Upper lobe of right lung (tissue), 1 donor: ENCODE measurements at places on chromosomes 11 and 22.
A peak's percentile ranks its signal among the peaks of the same experiment; 100 is the strongest.

DNA sequence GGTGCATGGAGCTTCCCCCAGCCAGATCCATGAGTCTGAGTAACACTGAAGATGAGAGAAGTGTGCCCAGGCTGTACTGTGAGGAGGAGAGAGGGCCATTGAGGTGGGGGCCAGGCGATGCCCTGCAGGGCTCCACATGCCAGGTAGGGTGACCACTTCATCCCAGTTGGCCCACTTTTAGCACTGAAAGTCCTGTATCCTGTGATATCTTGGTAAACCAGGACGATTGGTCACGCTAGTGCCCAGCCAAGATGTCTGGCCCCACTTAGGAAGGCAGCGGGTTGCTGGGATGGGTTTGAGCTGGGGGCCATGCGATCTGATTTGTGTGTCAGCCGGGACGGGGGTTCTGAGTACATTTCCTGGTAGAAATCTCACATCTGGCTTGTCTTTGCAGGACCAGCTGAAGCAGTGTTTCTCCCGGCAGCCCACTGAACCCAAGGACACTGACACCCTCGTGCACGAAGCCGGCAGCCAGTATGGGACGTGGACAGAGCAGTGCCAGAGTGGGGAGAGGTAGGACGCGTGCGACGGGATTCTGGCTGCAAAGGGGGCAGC, 29.2 kb upstream of the CRYBB3 start:
- H3K27ac ChIP-seq, result no peak overlapping the region
- H3K36me3 ChIP-seq, result peaks cover 17% of the 10 kb centered on the region
- H3K4me3 ChIP-seq, result no peak overlapping the region
- peak; percentile 48 for DNase-seq
- no peaks in the 10 kb centered on the region for H3K4me1 ChIP-seq
- no peaks in the 10 kb centered on the region for H3K27me3 ChIP-seq

GRCh38 chr11:119755356-119756071, 26.5 kb upstream of the NECTIN1 start:
- H3K36me3 ChIP-seq, result no peaks in the 10 kb centered on the region
- H3K4me1 ChIP-seq, result no peaks in the 10 kb centered on the region
- no peak overlapping the region for H3K4me3 ChIP-seq
- DNase-seq, result peak; percentile 30
- peaks cover 9% of the 10 kb centered on the region for H3K27me3 ChIP-seq
- H3K27ac ChIP-seq, result no peak overlapping the region

DNA sequence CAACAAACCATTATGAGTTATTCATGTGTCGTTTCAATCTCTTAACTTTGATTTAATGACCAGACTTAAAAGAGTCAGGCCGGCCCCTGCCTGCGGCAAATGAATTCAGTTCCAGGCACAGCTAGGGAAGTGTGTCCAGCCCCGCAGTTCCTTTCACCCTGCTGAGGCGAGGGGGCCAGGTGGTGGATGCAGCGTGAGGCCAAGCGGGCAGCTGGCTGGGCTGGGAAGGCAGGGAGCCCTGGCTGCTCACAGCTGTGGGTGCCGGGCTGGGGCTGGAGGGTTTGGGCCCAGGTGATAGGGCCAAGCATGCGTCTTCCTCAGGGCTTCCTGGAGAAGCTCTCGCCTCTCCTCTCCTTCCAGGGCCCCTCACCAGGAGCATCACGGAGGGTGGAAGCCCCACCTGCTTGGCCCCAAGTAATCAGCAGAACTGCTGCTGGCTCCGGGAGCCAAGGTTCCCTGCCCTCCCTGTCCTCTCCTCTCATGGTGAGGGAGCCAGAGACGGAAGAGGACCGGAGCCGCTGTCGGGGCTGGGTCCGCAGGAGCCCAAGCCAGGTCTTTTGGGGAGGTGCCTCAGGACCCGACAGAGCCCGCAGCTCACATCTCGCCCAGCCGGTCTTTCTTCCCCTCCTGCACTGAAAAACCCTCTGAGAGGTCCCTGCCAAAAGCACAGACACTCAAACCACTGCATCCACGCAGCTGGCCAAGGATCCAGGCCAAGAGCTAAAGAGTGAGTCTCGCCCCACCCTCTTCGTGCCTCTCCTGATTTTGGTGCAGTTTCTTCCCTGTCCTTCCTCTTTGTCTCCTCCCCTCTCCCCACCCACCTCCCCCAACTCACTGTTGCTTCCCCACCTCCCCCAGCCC, 97.0 kb downstream of the ST3GAL4 start:
- H3K4me3 ChIP-seq, result no peak overlapping the region
- no peaks in the 10 kb centered on the region for H3K4me1 ChIP-seq
- H3K36me3 ChIP-seq, result no peaks in the 10 kb centered on the region

- no peaks in the 10 kb centered on the region for H3K36me3 ChIP-seq
- H3K4me3 ChIP-seq, result no peak overlapping the region
- DNase-seq, result no peak
- H3K27ac ChIP-seq, result no peak overlapping the region
- H3K27me3 ChIP-seq, result no peaks in the 10 kb centered on the region
- H3K4me1 ChIP-seq, result peaks cover 3% of the 10 kb centered on the region
These were observed 5.6 kb downstream of the CSTPP1 start for GRCh38 chr11:46942172-46942571.

DNA sequence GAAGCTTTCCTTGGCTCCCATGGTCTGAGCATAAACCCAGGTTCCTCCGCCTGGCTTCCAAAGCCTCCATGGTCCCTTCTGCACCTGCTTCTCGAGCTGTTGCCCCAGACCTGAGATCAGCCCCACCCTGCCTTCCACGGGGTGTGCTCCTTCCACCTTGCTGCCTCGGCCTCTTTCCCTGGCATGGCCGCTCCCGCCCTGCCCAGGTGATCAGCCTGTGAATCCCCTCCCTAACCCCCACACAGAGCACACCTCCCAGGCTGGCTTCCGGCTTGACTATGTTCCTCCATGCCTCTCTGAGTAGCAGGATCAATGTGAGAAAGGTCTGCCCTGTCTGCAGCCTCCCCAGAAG, 2.7 kb upstream of the PPP6R3 start:
- peak; percentile 52 for DNase-seq
- H3K4me3 ChIP-seq, result no peak overlapping the region
- no peaks in the 10 kb centered on the region for H3K27me3 ChIP-seq
- peaks cover 22% of the 10 kb centered on the region for H3K4me1 ChIP-seq

GRCh38 chr11:132168344-132168981, 798.0 kb downstream of the NTM start:
- no peak overlapping the region for H3K27ac ChIP-seq
- H3K4me1 ChIP-seq, result no peaks in the 10 kb centered on the region
- H3K4me3 ChIP-seq, result no peak overlapping the region
- H3K27me3 ChIP-seq, result no peaks in the 10 kb centered on the region
- DNase-seq, result no peak
- H3K36me3 ChIP-seq, result no peaks in the 10 kb centered on the region

DNA sequence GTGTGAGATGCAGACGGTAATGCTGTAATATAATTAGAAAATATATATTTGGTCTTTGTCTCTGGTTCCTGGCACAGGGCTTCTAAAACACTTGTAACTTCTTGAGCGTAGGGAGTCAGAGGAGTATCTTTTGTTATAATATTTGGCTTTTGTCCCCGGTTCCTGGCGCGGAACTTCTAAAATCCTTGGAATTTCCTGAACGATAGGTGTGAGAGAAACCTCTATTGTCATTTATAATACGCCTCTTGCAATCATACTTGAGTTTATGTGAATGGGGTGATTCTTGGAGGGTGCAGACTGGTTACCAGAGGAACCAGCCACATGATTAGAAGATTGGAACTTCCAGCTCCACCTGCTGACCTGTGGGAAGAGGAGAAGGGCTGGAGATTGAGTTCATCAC, 54.1 kb upstream of the ZBED5 start:
- DNase-seq, result no peak
- no peaks in the 10 kb centered on the region for H3K36me3 ChIP-seq
- no peaks in the 10 kb centered on the region for H3K27me3 ChIP-seq
- no peak overlapping the region for H3K27ac ChIP-seq

- H3K36me3 ChIP-seq, result no peaks in the 10 kb centered on the region
- no peak overlapping the region for H3K4me3 ChIP-seq
- no peaks in the 10 kb centered on the region for H3K4me1 ChIP-seq
- no peaks in the 10 kb centered on the region for H3K27me3 ChIP-seq
- H3K27ac ChIP-seq, result no peak overlapping the region
These were observed 226.3 kb downstream of the SBF2 start for GRCh38 chr11:10067629-10068300.

GRCh38 chr11:110293389-110293788, 3.0 kb downstream of the RDX start:
- peaks cover 33% of the 10 kb centered on the region for H3K4me1 ChIP-seq
- no peak overlapping the region for H3K27ac ChIP-seq
- no peaks in the 10 kb centered on the region for H3K27me3 ChIP-seq
- H3K4me3 ChIP-seq, result peak overlapping the region; percentile 93

DNA sequence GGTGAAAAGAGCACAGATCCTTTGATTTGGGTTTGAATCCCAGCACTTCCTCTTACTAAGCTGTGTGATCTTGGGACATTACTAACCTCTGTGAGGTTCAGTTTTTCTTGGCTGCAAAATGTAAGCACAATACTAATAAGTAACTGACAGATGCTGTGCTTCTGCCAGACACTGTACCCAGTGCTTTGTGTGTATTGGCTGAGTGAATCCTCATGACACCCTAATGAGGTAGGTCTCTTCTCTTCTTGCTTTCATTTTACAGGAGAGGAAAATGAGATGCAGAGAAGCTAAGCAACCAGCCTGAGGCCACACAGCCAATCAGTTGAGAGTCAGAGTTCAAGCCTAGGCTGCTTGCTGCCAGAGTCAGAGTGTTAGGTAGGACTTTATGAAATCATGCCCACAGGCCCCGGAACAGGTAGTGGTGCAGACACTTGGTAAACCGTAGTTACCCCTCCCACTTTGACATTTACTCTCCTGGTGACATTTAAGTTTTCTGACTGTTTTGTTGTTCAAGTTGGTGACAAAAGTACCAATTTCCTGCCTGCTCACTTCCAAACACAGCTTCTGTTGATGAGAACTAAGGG, 21.2 kb downstream of the PTPRJ start:
- H3K27ac ChIP-seq, result no peak overlapping the region
- H3K4me1 ChIP-seq, result peaks cover 33% of the 10 kb centered on the region
- H3K36me3 ChIP-seq, result no peaks in the 10 kb centered on the region
- no peak overlapping the region for H3K4me3 ChIP-seq
- DNase-seq, result no peak
- H3K27me3 ChIP-seq, result no peaks in the 10 kb centered on the region

DNA sequence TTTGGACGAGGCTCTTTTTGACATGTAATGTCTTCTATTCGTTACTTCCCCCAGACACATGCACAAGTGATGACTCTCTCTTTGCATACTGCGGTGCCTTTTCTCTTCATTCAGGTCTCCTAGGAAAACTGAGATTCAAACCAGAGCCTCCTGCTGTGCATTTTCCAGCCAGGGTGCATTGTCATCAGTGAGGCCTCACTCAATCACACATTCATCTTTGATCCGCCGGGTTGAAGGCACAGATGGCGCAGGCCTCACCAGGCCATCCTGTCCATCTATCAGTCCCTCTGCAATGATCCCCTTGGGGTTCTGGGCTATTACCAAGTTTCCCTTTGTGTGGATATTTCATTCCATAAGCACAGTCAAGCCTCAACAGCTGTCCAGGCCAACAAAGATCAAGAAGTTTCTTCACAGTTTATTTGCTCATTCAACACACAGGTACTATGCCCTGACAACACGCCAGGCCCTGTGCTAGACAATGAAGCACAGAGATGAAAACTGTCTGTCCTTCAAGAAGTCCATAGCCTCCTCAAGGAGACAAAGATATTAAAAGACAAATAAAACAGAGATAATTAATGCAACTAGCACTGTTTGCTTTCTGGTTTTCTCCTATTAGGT, 107.8 kb downstream of the LARGE1 start:
- H3K4me3 ChIP-seq, result no peak overlapping the region
- no peak for DNase-seq
- peaks cover 13% of the 10 kb centered on the region for H3K4me1 ChIP-seq
- H3K27ac ChIP-seq, result no peak overlapping the region
- H3K27me3 ChIP-seq, result no peaks in the 10 kb centered on the region

DNA sequence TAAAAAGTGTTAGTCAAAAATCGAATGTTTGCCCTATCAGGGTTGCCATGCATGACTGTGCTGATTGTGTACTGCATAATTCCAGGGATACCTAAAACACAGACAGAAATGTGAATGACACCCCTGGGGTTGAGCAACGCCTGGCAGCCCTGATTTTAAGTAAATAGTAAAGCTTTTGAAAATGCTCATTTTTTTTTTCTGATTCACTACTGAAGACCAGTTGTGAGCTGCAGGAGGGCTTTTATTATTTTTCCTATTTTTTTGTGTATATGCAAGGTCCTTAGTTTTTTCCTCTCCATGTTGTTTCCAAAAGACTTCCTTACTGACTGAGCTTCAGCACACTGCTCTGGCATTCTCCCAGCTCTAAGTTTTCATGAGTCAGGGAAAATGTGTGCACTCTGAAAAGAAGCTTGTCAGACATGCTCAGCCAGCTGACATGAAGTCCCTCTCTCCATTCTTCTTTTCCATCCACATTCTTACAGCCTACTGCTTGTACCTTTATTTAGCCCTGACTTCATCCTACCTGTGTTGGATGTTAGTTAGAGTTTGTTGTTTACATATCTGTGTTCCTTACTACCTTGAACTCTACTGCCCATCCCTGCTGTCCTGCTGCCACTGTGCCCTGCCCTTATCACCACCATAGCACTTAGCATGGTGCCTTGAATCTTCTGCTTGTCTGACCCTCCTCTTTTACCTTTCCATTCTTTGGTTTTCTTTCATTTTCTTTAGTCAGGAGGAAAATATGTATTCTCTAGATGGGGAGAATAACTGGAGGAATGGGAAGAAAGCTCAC, 79.5 kb downstream of the HORMAD2 start:
- DNase-seq, result no peak
- H3K27ac ChIP-seq, result no peak overlapping the region
- H3K36me3 ChIP-seq, result no peaks in the 10 kb centered on the region

DNA sequence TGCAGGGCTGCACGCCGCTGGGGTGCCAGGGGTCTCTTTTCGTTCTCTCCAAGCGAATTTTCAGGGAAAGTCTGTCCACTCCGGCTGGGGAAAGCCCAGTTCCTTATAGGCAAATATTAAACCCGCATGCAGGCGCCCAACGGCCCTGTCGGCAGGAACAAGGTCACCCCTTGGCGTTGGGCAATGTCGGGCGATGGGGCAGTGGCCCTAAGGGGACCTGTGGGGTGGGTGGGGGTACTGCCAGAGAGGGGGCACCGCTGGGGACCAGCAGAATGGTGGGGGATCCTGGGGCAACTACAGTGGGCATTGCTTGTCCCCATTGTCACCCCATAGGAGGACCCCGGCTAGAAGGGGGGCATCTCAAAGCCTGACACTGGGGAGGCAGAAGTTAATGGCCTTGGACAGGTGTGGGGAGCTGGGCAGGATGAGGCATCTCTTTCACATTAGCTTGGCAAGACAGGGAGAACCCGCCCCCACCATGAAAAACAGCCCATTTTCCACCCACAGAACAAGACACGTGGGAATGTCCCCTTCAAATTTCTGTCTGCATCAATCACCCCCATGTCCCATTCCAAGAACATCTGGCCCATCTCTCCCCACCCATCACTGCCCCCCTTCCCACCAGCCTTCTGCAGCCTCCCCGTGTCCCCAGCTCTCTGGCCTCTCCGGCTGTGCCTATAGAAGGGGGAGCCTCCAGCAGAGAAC, 5.5 kb upstream of the IGF2 start:
- H3K27ac ChIP-seq, result no peak overlapping the region
- H3K4me1 ChIP-seq, result no peaks in the 10 kb centered on the region
- no peaks in the 10 kb centered on the region for H3K36me3 ChIP-seq
- no peak overlapping the region for H3K4me3 ChIP-seq
- no peak for DNase-seq
